ENCODE measurements at places on chromosomes 2 and 18.

DNA sequence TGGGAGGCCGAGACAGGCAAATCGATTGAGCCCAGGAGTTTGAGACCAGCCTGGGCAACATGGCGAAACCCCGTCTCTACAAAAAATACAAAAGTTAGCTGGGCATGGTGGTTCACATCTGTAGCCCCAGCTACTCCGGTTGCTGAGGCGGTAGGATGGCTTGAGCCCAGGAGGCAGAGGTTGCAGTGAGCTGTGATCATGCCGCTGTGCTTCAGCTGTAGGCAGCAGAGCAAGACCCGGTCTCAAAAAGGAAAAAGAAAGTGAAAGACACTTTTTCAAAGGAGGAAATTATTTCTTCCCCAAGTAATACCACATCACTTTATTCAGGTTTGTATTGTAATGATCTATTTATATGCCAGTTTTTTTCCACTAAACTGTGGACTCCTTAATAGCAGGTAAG, 35.7 kb upstream of the TAF4B start:
- DNase-seq = no peak

DNA sequence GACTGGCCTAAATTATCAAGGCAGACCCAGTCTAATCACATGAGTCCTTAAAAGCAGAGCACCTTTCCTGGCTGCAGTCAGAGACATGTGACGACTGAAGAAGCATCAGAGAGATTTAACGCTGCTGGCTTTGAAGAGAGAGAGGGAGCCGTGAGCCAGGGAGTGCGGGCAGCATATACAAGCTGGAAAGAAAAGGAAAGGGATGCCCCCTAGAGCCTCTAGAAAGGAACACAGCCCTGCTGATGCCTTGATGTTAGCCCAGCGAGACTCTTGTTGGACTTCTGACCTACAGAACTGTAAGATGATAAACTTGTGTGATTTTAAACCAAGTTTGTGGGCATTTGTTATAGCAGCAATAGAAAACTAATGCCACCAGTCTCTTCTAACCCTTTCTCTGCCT, 58.1 kb downstream of the HEATR5B start:
- no peak for DNase-seq

GRCh38 chr18:11672198-11672597, 16.9 kb upstream of the GNAL start:
- DNase-seq = no peak

DNA sequence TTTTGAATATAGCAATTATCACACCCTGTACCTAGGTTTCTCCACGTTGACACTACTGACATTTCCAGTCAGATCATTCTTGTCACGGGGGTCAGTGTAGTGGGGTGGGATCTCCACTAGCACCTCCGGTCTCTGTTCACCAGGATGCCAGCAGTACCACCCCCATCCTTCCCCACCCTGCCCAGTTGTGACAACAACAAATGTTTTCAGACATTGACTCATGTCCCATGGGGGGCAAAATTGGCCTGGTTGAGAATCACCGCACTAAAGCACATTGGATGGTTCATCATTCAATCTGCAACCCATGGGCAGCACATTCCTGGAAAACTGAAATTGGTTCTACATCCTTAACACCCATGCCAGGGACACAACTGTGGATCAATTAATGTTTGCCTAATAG, 32.3 kb downstream of the FEZ2 start:
- no peak for DNase-seq

DNA sequence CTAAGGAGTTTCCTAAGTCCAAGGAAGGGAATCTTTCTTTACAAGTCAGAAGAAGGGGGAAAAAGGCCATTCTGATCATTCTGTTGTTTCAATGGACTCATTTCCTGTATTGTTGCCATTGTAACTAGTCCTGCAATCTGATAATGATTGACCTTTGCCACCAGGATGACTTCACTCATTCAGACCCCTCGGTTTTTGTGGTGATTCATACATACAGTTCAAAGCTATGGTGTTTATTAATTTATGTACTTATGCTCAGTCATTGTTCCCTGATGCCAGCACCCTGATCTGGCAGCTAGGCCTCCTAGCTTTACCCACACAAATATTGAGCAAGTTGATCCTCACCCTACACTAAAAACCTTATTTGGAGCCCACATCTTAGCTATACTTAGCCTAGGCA, 57.6 kb upstream of the ZNF519 start:
- no peak for DNase-seq

GRCh38 chr2:230896346-230897115, 28.5 kb downstream of the GPR55 start:
- no peak for DNase-seq

DNA sequence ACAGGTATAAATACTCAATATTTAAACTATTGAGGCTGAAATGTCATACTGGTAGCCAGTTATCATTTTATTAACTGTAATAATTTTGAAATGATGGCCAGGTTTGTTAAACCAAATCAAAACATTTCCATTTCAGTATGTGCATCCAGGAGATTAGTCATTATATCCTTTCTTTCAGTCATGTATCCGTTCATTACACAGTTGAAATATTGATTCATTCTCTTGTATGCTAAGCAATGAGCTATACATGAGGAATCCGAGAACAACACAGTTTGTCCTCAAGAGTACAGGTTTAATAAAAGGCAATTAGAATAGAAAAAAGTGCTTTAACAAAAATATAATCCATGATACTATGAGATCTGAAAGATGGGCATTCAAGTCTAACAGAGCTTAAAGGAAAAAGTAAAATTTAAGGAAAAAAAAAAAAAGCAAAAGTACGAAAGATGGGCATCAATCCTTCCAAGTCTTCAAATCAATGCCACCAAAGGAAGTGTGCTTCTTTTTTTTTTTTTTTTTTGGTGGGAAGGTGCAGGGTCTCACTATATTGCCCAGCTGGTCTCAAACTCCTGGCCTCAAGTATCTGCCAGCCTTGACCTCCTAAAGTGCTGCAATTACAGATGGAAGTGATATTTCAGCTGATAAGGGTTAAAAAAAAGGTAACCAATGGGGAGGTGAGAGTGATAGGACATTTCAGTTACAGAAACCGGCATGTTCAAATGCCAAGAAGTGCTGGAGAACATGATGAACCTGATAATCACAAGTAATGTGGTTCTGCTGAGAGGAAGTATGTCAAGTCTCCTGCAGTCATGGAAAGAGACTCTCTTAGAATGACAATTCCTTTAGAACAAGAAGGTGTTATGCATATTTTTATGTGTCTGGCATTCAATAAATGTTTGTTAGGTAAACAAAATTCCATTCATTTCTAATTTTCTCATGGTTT, 35.8 kb downstream of the PUM2 start:
- DNase-seq = no peak

GRCh38 chr2:195017890-195018289, 639.1 kb upstream of the SLC39A10 start:
- no peak for DNase-seq

DNA sequence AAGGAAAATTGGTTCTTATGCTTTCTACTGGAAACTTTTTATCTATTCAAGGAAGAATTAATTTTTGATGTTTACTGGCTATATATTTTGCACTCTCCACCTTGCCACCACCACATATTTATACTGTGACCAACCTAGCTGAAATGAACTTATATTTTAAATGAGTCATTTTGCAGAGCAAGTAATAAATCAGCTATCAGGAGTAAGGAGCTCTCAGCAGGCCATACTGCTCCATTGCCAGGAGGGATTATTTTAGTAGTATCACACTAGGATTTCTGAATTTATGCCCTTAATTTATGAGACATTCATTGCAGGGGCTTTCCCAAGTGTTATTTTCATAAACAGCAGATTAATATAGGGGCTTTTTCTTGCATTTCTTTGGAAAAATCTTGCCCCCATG, 125.8 kb upstream of the CYP1B1 start:
- no peak for DNase-seq

DNA sequence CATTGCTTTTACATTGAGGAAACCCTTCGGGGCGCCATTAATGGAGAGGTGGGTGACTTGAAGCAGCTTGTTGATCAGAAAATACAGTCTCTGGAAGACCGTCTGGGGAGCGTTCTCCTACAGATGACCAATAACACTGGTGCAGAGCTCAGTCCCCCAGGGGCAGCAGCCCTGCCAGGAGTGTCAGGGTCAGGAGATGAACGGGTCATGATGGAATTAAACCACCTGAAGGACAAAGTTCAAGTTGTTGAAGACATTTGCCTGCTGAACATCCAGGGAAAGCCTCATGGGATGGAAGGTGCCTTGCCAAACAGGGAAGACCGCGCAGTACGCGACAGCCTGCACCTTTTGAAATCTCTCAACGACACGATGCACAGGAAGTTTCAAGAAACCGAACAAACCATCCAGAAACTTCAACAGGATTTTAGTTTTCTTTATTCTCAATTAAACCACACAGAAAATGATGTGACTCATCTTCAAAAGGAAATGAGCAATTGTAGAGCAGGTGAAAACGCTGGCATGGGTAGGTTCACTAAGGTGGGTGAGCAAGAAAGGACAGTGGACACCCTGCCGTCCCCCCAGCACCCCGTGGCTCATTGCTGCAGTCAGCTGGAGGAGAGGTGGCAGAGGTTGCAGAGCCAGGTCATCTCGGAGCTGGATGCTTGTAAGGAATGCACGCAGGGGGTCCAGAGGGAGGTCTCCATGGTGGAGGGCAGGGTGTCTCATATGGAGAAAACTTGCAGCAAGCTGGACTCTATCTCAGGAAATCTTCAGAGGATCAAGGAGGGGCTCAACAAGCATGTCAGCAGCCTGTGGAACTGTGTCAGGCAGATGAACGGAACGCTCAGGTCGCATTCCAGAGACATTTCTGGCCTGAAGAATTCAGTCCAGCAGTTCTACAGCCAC, 45.0 kb downstream of the EMILIN2 start:
- DNase-seq = no peak

DNA sequence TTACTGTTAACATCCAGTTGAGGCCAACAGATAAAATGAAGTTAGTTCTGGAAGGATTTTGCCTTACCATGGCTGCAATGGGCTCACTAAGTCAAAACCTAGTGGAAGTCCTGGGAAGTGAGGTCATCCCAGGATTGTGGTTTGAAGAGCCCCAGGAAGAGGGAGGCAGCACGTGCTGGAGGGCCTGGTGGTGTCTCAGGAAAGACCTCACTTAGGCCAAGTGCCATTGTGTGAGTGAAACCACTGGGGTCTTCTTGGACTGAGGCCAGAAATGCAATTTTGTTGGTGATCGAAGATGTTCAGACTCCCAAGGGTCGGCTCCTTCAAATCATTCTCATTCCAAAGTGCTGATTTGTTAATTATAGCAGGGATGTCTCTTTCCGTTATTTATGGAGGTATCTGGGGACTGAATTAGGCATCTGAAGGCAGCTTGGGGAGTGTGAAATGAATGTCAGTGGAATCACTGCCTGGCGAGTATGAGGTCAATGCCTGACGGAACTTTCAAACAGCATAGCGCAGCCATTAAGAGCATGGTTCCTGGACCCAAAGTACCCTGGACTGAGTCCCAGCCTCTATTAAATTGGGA, 60.0 kb downstream of the IL1R2 start:
- no peak for DNase-seq

DNA sequence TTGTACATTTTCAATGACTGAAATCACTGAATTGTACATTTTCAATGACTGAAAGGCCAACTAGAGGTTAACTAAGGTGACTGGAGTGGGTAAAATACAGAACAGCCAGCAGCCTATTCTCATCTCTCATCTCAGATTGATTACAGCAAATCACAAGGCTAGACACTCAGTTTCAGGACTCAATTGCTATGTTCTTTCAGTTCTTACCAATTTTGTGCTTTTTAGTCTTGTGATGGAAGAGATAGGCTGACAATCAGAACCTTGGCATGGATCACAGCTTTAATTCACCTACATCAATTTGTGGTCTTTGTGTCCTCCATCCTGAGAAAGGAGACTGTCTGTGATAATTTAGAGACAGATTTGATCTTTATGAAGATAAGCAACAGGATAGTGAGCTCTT, 124.7 kb downstream of the GULP1 start:
- DNase-seq = no peak

DNA sequence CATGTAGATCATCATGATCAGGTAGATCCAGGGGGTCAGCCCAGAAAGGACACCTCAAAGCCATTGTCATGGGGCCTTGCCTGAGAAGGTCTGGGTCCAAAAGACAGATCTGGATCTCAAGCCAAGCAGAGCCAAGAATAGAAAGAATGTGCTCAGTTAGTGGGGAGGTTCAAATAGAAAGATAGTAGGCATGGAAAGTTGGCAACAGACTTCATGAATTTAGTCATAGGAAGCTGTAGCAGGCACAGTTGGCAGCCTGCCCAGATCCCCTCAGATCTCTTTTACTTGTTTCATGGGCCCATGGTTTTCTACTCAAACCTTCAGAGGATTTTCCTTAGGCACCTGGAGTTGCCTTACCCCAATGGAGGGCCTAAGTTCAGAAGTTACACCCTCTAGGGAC, 767.0 kb downstream of the SLC4A3 start:
- DNase-seq = no peak

GRCh38 chr2:165952741-165953211, 800 bp downstream of the TTC21B start:
- peak; percentile 11 for DNase-seq

- DNase-seq = no peak
Measured at GRCh38 chr2:227115761-227116160, 48.2 kb downstream of the COL4A4 start.

DNA sequence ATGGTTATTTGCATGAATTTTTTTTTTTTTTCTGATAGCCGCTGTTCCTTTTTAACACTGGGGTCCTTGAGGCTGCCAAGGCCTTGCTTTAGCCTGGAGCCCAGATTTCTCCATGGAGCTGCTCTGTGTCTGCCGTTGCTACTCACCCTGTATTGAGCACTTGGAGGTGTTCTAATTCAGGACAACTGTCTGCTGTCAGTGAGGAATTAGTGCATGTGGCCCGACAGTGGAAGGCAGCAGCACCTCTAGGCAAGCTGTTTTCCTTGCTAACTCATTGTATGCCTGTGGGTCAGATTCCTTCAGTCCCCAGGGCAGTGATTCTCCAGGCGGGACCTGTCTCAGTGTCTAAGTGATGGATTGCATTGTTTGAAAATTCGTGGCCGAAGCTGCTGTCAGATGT, 147.7 kb upstream of the DPP10 start:
- no peak for DNase-seq

DNA sequence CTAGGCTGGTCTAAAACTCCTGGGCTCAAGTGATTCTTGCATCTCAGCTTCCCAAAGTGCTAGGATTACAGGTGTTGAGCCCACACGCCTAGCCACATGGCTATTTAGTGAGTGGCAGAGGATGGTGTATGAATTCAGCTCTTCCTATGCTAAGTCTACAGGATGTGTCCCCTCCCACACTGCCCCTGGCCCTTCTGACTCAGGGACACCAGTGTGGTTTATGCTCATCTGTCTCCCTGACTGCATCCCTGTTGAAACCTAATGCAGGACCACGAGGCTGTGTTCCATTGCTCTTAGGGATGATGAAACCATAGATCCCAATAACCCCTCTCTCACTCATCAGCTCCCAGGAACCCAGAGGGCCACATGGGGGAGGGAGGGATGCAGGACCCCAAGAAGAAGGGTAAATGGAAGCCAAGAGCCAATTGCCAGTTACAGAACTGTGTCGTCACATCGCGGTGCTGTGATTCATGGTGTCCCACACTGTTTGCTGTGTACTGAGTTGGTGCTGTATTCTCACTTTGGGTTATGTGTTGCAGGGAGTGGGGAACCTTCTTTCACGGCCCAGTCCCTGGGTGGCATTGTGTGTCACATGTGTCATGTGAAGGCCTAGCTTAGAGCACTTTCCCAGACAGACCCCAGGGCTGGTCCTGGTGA, 102.9 kb upstream of the HAAO start:
- no peak for DNase-seq

Measured in NCI-H774 (cell line).